Right renal cortex interstitium (tissue), 3 donors: ENCODE measurements at places on chromosomes 1 and 21. TPM values are rescaled to one million over a fixed set of nuclear protein-coding genes. Genes with fewer than 3 reads are reported as not detected.

DNA sequence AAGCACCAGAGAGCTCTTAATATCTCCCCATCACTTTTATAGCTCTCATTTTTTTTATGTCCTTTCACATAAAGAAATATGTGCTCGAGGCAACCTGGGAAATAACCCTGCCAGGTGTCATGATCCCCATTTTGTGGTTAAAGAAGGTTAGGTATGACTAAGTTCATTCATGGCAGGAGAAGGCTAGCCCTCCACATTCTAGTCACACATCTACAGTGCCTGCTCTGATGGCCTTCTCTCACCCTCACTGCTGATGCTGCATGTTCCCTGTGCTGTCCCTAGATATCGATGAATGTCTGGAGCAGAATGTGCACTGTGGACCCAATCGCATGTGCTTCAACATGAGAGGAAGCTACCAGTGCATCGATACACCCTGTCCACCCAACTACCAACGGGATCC is 187.5 kb downstream of the TPR start:
- no peak for DNase-seq

- DNase-seq = no peak
Observed at GRCh38 chr1:205499789-205500188, 4.7 kb upstream of the CDK18 start.

DNA sequence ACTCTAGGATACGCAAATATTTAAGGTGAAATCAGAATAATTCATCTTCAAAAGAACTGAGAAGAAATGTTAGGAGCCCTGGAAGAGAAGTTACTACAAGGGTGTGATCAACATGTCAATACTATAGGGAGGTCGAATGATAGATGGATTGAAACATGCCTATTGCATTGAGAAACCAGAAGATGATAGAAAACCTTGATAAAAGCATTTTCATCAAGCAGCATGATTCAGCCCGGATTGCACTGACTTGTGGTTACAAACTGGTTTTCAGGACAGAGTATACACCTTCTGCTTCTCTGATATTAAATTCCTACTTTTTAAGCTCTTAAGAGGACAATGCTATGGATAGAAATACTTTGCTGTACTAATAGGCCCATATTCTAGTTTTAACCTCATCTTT is 164.2 kb downstream of the FMN2 start:
- DNase-seq = no peak

DNA sequence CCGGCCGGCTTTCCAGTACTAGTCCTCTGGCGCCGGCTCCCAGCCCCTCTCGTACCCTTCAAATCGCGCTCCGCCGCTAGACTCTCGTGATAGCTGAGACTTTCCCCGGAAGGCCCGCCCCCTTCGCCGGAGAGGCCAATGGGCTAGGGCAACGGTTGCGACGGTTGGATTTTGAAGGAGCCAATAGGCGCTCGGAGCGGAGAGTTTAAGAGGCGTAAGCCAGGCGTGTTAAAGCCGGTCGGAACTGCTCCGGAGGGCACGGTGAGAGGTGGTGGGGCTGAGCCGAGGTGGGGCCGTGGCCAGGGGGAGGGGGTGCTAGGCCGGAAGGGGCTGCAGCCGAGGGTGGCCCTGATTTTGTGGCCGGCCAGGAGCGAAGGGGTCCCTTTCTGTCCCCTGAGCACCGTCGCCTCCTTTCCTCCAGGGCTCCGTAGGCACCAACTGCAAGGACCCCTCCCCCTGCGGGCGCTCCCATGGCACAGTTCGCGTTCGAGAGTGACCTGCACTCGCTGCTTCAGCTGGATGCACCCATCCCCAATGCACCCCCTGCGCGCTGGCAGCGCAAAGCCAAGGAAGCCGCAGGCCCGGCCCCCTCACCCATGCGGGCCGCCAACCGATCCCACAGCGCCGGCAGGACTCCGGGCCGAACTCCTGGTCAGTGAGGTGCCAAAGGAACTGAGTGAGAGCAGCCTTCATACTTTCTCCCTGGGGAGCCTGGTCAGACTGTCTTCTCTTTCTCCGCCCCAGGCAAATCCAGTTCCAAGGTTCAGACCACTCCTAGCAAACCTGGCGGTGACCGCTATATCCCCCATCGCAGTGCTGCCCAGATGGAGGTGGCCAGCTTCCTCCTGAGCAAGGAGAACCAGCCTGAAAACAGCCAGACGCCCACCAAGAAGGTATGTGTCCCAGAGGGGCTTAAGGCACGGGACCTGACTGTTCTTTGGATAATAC is at the start of gene CDC20:
CDC20 (plus strand) TSS at position 236 of the 948 bp plus-strand sequence; CDS start at position 471, 235 bp downstream.
- peak; percentile 87 for DNase-seq

- DNase-seq = peak; percentile 57
Observed at GRCh38 chr21:35204850-35205541, 155.9 kb upstream of the RUNX1 start.

DNA sequence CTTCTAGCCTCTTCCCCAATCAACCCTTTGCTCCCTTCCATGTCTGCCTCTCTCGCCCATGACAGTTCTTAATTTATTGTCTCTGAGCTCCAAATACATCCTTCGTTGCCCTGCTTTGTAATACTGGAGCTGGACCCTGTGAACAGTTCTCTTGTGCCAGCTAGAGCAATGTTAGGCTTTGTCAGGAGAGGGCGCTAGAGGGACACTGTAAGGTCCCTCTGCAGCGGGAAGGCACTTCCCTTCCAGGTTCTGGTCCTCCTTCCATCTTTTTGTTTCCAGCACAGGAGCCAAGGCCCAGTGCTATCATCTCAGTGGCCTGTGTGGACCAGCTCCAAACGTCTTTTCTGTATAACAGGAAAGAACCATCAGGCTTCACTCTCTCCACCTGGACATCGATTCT is 95.9 kb downstream of the PTPRU start:
- no peak for DNase-seq

DNA sequence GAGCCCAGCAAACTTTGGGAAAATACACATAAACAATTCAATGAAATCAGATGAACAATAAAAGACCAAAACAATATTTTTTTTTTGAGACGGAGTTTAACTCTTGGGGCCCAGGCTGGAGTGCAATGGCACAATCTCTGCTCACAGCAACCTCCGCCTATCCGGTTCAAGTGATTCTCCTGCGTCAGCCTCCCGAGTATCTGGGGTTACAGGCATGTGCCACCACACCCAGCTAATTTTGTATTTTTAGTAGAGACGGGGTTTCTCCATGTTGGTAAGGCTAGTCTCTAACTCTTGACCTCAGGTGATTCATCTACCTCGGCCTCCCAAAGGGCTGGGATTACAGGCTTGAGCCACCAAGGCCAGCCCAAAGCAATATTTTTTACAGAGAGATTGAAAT is 1588.5 kb downstream of the BRINP3 start:
- no peak for DNase-seq

DNA sequence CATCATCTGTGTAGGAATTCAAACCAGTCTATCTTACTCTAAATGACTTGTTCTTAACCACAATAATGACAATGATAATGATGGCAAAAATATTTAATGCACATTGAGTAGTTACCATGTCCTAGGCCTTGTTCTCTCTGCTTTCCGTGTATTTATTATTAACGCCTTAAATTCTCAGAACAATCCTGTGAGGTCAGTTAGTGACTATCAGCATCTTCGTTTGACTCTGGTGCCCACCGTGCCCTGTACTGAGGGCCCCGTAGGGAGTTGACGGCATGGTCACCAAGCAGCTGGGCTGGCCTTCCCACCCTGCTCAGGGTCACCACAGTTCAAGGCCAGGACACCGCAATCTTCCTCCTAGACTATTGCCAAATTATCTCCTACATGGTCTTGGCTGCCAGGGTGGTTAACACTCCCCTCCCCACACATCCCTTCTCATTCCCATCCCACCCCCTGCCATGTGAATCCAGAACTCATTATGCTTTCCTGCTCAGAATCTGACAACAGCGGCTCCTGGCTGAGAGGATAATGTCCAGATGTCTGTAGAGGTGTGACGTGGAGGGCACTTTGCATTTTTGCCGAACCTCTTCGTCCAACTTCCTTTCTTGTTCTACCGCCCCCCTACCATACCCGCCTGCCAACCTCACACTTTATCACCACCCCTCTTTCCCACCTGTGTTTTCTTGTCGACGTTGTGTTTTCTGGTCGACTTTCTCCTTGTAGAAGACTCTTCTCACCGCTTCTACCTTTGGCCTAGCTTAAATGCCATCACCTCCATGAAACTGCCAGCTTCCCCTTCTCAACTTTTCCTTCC is 33.4 kb downstream of the IGFN1 start:
- DNase-seq = no peak

- no peak for DNase-seq
Observed at GRCh38 chr1:72117621-72118020, 164.7 kb downstream of the NEGR1 start.

C1orf21 gene
- polyA plus RNA-seq = 40.3 TPM

MROH7 gene
- 4.0 TPM for polyA plus RNA-seq

SYPL2 gene
- 6.7 TPM for polyA plus RNA-seq

PTAFR gene
- polyA plus RNA-seq = 2.8 TPM

LRRC71 gene
- 0.26 TPM for polyA plus RNA-seq

TMEM240 gene
- polyA plus RNA-seq = 3.6 TPM

DCST1 gene
- 0.21 TPM for polyA plus RNA-seq

KRTAP7-1 gene
- not detected for polyA plus RNA-seq

OVAAL gene
- not detected for polyA plus RNA-seq

RALGPS2 gene
- 34.2 TPM for polyA plus RNA-seq

NPR1 gene
- polyA plus RNA-seq = 67.5 TPM

PRR9 gene
- polyA plus RNA-seq = not detected
